ENCODE measurements at places on chromosomes 1 and 21. TPM values are rescaled to one million over a fixed set of nuclear protein-coding genes. Genes with fewer than 3 reads are reported as not detected.

GRCh38 chr1:238281418-238281817, 390.7 kb upstream of the ZP4 start:
- no peak for DNase-seq

- DNase-seq: no peak
Measured at GRCh38 chr1:20271498-20272400, 18.9 kb upstream of the VWA5B1 start.

Gene ERMAP
- total RNA-seq: 4.8 TPM

GRCh38 chr1:228144193-228144992, 4.3 kb downstream of the GUK1 start:
- DNase-seq: no peak

DNA sequence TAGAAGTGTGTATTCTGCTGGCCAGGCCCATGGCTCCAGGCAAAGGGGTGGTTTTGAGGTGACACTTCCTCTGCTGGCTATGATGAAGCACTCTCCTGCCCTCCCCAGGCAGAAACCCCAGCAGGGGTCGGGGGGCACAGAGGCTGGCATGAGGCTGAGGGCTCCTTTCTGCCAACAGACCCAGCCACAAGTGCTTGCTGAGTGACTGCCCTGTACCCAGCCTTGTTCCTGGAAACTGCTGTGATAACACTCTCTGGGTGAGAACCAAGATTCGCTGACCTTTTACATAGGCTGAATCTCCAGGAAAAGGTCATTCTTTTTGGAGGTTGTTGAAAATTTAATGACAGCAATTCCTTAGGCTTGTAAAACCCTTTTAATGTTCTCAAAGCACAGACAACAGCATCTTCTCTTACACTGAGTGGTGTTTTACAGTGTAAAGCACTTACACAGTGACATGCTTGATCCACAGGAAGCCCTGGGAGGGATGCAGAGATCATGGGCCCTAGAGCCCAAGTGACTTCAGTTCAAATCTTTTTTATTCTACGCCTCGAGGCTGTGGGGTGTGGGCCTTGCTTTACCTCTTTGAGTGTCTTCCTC, 155.5 kb upstream of the FGGY start:
- DNase-seq: no peak

DNA sequence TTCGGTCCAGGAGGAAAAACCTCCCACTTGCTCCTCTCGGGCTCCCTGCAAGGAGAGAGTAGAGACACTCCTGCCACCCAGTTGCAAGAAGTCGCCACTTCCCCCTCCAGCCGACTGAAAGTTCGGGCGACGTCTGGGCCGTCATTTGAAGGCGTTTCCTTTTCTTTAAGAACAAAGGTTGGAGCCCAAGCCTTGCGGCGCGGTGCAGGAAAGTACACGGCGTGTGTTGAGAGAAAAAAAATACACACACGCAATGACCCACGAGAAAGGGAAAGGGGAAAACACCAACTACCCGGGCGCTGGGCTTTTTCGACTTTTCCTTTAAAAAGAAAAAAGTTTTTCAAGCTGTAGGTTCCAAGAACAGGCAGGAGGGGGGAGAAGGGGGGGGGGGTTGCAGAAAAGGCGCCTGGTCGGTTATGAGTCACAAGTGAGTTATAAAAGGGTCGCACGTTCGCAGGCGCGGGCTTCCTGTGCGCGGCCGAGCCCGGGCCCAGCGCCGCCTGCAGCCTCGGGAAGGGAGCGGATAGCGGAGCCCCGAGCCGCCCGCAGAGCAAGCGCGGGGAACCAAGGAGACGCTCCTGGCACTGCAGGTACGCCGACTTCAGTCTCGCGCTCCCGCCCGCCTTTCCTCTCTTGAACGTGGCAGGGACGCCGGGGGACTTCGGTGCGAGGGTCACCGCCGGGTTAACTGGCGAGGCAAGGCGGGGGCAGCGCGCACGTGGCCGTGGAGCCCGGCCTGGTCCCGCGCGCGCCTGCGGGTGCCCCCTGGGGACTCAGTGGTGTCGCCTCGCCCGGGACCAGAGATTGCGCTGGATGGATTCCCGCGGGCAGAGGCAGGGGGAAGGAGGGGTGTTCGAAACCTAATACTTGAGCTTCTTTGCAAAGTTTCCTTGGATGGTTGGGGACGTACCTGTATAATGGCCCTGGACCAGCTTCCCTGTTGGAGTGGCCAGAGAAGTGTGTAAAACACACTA, 45.3 kb downstream of the MRPL39 start:
- peak; percentile 68 for DNase-seq

- no peak for DNase-seq
Measured at GRCh38 chr1:236155399-236155767, 13.0 kb downstream of the GPR137B start.

Gene EEIG2
- 25.4 TPM for total RNA-seq

Gene PRRX1
- total RNA-seq: not detected

Gene SMYD3
- 24.1 TPM for total RNA-seq

DNA sequence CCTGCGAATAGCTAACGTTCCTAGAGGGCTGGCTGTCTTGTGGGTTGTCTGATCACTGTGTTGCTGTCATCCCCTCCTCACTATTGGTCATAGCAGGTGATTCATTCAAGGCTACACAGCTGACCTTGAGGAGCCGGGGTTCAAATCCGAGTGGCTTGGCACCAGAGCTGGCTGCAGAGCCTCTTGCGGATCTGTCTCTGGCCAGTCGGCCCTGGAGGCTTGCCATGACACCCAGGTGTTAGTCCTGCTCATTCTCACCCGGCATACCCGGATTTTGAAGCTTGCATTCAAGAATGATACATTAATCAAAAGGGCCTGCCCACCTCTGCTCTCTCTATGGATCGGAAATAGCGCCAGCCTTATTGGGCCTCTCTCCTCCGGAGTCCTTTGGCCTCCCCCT, 110.4 kb downstream of the DHRS3 start:
- DNase-seq: no peak

DNA sequence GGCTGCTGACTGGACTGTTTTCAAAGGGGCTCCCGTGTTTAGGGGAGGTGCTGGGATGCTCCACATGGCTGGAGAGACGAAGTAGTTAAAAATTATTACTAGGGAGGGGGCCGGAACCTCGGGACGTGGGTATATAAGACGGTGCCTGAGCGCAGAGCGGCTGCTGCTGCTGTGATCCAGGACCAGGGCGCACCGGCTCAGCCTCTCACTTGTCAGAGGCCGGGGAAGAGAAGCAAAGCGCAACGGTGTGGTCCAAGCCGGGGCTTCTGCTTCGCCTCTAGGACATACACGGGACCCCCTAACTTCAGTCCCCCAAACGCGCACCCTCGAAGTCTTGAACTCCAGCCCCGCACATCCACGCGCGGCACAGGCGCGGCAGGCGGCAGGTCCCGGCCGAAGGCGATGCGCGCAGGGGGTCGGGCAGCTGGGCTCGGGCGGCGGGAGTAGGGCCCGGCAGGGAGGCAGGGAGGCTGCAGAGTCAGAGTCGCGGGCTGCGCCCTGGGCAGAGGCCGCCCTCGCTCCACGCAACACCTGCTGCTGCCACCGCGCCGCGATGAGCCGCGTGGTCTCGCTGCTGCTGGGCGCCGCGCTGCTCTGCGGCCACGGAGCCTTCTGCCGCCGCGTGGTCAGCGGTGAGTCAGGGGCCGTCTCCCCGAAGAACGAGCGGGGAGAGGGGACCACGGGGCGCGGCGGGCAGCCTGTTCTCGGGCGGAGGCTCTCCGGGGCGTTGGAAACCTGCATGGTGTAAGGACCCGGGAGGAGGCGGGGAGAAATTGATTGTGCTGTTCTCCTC, at the start of gene CHODL:
Gene CHODL (plus strand): TSS at position 163 of the 793 bp plus-strand sequence. CDS start 391 bp downstream, at position 554.
- DNase-seq: no peak

- no peak for DNase-seq
Measured at GRCh38 chr1:71081697-71082080, 854 bp upstream of the ZRANB2 start.

Gene RABIF
- 13.1 TPM for total RNA-seq

Gene KIF14
- 14.9 TPM for total RNA-seq

Gene ACTL8
- total RNA-seq: not detected

Gene CDK18
- 0.37 TPM for total RNA-seq

Gene GSTM5
- 0.46 TPM for total RNA-seq

Gene UBE2Q1
- total RNA-seq: 101 TPM

Gene TOE1
- total RNA-seq: 26.3 TPM

DNA sequence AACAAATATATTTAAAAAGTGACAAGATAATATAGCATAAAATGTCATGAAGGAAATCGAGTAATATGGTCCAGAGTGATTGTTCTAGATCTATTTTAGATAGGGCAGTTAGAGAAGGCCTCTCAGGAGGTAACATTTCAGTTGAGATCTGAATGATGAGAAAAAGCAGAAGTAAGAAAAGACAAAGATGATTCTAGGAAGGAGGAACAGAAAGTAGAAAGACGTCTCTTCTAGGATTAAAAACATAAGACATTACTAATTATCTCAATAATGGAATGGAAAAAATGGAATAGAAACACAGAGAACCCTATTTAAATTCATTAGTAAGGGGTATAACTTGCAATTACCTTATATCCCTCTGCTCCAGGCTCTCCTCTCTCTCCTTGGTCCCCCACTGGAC, 130.0 kb upstream of the ZNHIT6 start:
- DNase-seq: no peak

DNA sequence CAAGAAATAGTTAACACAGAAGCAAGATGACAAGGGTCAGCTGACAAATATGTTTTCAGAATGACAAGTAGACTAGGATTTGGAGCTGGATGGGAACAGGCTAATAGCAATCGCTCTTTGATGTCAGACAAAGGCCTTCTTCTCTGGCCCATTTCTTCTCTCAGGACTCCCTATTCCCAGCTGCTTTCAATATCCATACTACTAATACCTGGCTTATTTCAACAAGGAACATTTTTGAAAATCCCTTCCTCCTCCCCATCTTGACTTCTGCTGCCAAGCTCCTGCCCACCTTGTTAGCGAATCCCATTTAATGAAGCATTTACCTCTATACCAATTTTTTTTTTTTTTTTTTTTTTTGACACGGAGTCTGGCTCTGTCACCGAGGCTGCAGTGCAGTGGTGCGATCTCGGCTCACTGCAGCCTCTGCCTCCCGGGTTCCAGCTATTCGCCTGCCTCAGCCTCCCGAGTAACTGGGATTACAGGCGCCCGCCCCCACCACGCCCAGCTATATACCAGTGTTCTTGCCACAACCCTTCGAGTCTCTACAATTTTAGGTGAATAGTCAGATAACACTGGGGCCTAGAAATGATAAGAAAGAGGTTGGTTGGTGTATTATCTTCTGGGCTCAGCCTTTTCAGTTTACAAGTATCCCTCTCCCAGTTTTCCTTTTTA, 68.4 kb downstream of the MACF1 start:
- DNase-seq: no peak

DNA sequence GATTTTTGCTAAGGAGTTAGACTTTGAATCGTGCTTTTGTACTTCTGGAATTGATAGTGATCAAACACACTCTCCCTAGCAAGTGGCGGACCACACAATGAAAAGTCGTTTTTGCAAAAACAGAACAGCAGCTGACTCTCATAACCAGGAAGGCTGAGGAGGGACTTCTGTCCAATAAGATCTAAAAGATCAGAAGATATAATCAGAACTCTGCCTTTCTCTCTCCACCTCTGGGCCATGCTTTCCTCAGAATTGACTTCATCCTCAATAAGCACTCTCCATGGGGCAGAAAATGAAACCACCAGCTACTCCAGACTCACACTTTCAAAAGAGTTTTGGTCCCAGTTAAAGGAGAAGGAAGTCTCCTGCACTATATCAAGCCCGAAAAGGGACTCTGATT, 55.3 kb upstream of the SAMD13 start:
- no peak for DNase-seq

Gene CRYAA
- not detected for total RNA-seq

GRCh38 chr1:230286166-230286889, 139.8 kb downstream of the PGBD5 start:
- no peak for DNase-seq

- no peak for DNase-seq
Measured at GRCh38 chr1:71414179-71414578, 333.3 kb upstream of the ZRANB2 start.

DNA sequence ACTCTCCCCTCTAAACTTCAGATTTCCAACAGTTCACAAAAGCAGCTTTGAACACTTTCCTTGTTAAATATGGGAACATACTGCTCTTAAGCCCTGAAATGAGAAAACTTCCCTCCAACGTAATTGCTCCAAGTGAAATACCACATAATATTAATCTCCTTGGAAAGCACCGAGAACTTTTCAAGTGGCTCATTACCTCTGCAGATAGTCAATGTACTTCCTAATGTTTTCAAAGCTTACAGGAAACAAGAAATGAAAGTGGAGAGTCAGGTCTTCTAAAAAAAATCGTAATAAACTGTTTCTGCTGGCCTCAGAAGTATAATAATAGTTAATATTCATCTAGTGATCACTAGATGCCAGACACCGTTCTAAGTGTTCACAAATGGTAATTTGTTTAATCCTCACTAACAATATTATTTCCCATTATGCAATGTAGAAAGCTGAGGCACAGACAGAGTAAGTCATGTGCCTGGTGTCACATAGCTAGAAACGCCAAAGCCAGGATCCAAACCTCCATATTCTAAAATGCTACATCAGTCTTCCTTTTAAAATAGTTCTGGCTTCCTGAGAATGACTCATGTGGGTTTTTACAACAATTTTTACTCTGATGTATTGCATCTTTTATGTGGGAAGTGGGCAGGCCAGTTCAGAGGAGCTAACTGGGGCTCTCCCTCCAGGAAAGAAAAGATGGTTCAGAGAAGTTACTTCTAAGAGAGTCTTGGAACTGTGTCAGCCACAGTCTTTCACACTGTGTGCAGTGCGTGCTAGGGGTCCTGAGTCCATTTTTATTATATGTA, 177.2 kb downstream of the PLPPR4 start:
- no peak for DNase-seq

DNA sequence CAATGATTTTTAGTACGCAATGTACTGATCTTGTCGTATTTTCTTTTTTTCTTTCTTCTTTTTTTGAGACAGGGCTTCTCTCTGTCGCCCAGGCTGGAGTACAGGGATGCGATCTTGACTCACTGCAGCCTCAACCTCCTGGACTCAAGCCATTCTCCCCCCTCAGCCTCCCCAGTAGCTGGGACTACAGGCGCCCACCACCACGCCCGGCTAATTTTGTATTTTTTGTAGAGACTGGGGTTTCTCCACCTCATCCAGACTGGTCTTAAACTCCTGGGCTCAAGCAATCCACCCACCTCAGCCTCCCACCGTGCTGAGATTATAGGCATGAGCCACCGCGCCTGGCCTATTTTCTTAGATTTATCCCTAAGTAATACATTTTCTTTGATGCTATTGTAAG, 43.9 kb upstream of the COL6A2 start:
- no peak for DNase-seq

Gene WDR64
- total RNA-seq: not detected

DNA sequence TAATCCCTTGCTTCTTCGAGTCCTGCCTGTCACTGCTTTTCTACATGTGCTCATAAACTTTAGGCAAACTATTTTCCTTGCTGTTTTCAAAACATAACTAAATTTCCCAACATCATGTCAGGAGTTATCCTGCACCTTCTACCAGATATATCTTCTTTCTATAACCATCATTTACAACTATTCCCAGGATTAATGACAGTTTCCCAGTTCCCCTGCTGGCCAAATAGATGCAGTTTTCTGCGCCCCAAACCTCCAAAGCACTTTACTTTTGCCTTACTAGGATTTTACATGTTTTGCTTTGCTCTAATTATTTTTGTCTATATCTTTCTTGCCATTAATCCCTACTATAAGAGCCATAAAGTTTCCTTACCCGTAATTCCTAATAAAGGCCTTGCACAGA, 122.5 kb downstream of the GLUL start:
- DNase-seq: no peak

Gene DRAXIN
- 0.07 TPM for total RNA-seq

Gene FLVCR1
- total RNA-seq: 23.0 TPM

Gene CYYR1
- 0.07 TPM for total RNA-seq

Gene RASAL2
- 0.37 TPM for total RNA-seq

Gene CASZ1
- total RNA-seq: 9.9 TPM

GRCh38 chr21:17796503-17796902, 22.7 kb downstream of the C21orf91 start:
- no peak for DNase-seq

- DNase-seq: no peak
Measured at GRCh38 chr1:2609319-2610035, 22.9 kb downstream of the PRXL2B start.

All from activated T-helper 2 cell treated with anti-CD3 and anti-CD28 coated beads, Interferon-gamma antibody, Interleukin-2, Interleukin-4, amounts not matched to agents 10 μg/mL and 5 μg/mL and 100 μg/mL, durations not matched to agents 14 hours and 24 hours and 36 hours (primary cell).